Hepatocyte (in vitro differentiated cells): ENCODE measurements at places on chromosomes 6 and 20.
A peak's percentile ranks its signal among the peaks of the same experiment; 100 is the strongest.

DNA sequence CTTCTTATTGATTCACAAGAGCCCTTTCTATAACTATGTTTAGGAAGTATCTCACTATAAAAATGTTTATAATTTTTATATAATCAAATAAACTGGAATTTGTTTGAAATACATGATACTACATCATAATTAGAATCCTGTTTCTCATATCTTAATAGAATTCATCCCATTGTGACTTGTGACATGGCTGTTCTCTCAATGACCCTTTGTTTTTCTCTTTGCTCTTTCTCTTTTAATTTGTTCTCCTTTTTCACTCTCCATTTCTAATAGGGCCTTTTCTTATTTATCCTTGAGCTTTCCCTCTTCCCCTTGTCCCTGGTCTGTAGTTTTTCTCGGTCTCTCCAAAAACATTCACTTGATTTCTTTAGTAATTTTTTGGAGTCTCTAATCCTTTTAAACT lies 111.3 kb downstream of the ADGRB3 start:
- no peaks in the 10 kb centered on the region for H3K36me3 ChIP-seq
- no peak overlapping the region for H3K4me3 ChIP-seq
- DNase-seq = no peak
- H3K27ac ChIP-seq = no peak overlapping the region

DNA sequence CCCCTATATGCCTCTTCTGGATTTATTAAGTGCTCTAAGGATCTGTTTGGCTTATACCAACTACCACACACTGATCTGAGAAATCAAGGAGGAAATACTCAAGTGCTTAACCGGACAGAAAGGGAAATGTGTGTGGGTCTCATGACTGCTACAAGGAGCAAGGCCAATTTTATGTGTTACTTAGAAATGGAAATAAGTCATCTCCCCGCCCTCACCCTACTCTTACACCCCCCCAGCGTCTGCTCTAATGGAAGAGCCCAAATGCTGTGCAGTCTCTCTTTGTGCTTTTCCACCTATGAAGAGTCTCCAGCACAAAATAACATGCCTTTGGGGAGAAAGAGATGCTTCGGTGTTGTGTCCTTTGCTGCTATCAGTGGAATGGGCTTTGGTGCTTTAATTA lies 428.8 kb upstream of the ARID1B start:
- no peaks in the 10 kb centered on the region for H3K36me3 ChIP-seq
- no peaks in the 10 kb centered on the region for H3K27me3 ChIP-seq
- no peaks in the 10 kb centered on the region for H3K4me1 ChIP-seq
- H3K4me3 ChIP-seq = no peak overlapping the region

DNA sequence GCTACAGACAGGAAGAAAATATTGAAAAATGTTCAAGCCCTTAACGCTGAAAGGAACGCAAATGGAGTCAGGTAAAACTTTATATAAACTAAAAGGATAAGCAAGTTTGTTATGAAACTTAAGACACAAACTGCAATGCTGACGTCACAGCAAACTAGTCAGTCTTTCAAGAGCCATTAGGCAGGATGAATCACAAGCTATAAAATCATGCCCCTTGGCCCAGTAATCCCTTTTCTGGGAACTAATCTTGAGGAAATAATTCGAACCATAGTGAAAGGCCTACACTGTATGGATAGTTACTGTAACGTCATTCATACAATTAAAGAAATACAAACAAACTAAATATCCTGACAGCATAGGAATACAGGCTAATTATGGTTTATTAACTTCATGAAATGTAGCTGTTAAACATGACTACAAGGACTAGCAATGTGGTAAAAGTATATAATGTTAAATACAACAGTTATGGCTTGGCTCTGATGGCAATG lies 42.7 kb upstream of the HINT3 start:
- no peaks in the 10 kb centered on the region for H3K27me3 ChIP-seq
- no peaks in the 10 kb centered on the region for H3K36me3 ChIP-seq
- H3K4me3 ChIP-seq = no peak overlapping the region
- peaks cover 18% of the 10 kb centered on the region for H3K4me1 ChIP-seq
- DNase-seq = peak; percentile 87

DNA sequence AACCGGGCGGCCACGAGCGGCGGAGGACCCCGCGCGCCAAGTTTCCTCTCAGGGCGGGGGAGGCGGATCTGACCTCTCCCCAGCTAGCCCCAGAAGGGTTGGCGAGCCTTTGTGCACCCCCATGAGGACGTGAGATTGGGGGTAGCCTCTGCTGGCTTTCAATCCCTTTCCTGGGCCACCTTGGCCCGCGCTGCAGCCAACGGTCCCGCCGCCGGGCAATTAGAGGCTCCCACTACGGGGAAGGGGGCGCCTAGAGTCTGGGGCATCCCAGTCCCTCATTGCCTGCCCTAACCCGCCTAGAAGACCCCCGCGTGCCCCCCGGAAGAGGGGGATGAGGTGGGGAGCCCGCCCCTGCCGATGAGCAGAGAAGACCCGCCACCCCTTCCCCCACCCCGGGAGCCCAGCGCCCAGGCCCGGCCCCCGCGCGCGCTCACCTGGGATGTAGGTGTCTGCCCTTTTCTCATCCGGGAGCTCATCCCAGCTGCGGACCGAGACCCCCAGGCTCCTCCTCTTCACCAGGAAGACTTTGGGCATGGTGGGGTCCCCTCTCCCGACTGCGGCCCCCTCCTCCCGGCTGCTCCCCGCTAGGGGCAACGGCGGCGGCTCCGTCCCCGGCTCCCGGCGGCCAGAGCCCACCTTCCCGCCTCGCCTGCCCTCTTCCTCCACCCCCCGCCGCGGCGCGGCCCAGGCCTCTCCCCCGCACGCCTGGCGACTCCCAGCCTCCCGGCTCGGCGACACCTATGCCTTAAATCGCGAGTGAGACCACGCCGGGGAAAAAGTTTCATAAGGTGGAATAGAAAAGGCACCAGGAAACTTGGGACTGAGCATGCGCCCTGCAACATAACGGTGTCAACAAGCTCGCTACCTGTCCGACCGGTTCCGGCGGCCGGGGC lies at the start of gene OVOL2:
TSS of gene OVOL2 (minus strand) at position 816 of the 893 bp plus-strand sequence. CDS start at position 534, 282 bp downstream.
- H3K36me3 ChIP-seq = no peaks in the 10 kb centered on the region
- peaks cover 66% of the 10 kb centered on the region for H3K27me3 ChIP-seq
- H3K4me1 ChIP-seq = peaks cover 18% of the 10 kb centered on the region

- no peak overlapping the region for H3K4me3 ChIP-seq
- DNase-seq = peak; percentile 55
- peaks cover 29% of the 10 kb centered on the region for H3K4me1 ChIP-seq
- no peaks in the 10 kb centered on the region for H3K36me3 ChIP-seq
- H3K27ac ChIP-seq = peak overlapping the region; percentile 82
- H3K27me3 ChIP-seq = no peaks in the 10 kb centered on the region
Measured at GRCh38 chr6:22248513-22249308, 48.1 kb downstream of the PRL start.
